Stimulated activated CD4-positive, alpha-beta T cell treated with anti-CD3 and anti-CD28 coated beads, Interleukin-1b, Interleukin-23, amount 100 ng/mL, for 24 hours (primary cell): ENCODE measurements at places on chromosomes 13 and 19.

GRCh38 chr13:77351315-77351714 is 24.4 kb upstream of the MYCBP2 start:
- DNase-seq, result no peak

DNA sequence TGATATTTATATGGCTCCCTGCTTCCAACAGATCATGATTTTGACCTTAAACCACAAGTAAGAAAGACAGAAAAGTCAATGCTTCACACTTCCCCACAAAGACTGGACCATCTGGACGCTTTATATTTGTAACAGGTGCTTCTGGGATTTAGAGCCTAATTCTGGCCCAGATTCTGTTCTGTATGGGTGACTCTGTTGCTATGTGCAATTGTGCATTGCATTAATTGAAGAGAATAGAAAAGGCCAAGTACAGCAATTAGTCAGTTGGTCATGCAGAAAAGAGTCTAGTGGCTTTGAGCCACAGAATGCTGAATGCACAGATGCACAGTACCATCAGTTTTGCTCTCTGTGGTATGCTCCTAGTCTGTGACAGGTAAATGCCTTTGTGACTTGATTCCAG is 657.4 kb upstream of the ATXN8OS start:
- no peak for DNase-seq

- DNase-seq, result no peak
These were observed 14.7 kb downstream of the KBTBD6 start for GRCh38 chr13:41117869-41118268.

- no peak for DNase-seq
These were observed 223.7 kb downstream of the TBC1D4 start for GRCh38 chr13:75258159-75258782.

GRCh38 chr13:40910324-40911050 is 108.6 kb downstream of the ELF1 start:
- no peak for DNase-seq

DNA sequence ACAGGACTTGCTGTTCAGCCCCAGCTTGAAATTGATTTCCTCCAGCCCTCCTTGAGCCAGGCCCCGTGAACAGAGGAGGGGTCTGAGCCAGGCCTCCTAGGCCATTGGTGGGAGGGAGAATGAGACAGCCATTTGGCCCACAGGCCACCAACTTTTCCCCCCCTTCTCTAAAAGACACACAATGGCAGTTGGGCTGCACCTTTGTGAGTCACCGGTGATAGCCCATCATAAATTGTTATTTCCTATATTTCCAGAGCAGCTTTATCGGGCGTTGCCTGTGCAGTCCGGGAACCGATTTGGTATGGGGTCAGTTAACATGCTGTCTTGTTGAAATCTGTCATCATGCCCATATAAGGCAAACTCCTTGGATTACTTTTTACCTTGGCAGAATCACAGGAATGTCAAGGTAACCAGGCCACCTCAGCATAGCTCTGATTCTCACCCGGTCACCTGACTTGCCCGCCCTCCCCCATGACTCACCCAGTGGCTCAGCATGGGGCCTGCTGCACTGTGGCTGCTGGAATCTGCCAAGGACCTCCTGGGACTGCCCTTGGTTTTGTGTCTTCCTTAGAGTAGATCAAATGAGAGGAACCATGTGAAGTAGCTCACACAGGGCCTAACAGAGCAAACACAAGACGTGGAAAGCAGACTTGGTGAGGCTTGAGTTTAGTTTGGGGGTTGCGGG is 36.1 kb downstream of the ACTN4 start:
- DNase-seq, result no peak

GRCh38 chr13:34943436-34944273 is 1.6 kb downstream of the NBEA start:
- DNase-seq, result no peak

DNA sequence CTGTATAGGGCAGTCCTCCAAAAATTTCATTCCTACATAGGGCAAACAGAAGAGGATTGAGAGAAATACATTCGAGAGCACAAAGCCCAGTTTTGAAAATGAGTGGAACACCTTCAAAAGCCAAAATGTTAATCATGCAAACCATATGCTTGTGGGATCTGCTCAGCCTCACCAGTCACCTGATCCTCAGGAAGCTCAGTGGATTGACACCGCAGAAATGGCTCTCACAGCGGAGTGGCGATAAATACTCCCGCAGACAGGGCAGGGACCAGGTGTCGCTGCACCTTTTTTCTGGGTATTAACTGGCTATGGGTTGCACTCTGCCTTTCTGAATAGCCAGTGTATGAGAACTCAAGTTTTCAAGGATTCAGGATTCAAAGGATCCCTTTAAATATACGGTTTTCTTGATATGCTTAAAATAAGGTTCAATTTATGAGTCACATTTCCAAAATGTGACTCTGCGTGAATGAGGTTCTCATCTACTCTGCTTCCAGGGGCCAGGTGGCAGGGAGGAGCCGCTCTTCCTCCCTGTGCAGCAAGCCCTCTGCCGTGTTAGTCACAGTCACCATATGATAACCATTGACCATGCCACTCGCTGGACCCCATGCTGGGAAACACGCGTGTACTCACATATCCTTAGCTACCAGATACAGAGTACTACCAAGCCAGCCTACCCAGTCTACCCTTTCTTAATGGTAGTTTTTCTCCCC is 18.3 kb upstream of the DHRS12 start:
- no peak for DNase-seq

- DNase-seq, result no peak
These were observed 24.5 kb downstream of the ZBTB7A start for GRCh38 chr19:4042064-4042730.

- DNase-seq, result no peak
These were observed 68.2 kb downstream of the OXGR1 start for GRCh38 chr13:96925916-96926628.

DNA sequence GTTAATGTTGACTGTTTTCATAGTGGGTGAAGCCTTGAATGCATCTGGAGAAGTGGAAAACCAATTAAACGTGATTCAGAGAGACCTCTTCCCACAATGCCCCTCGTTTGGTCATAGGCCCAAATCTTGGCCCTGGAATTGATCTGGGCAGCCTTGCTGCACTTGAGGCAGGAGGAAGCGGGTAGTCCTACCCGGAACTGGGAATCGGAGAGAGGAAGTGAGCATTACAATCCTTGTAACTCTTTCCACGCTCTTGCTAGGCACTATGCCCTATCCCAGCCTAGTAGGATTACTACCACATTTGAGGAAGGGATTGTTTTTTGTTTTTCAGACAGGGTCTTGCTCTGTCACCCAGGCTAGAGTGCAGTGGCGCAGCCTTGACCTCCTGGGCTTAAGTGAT is 3.6 kb downstream of the KCNK6 start:
- no peak for DNase-seq

DNA sequence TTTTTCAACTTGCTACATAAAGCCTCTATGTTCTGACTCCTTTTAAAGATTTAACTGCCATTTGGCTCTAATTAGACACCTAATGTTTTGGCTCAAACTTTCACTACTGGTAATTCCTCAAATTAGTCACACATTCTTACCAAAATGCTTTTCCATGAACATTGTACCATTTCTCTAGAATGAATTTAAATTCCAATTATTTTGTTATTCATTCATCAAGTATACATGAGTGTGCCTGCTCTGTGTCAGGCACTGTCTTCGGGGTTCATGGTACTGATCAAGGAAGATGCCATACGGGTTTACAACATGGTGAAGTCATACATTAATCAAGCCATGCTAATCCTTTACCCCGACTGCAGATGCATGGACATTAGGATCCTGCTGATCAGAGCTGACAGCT is 69.1 kb upstream of the POSTN start:
- no peak for DNase-seq

DNA sequence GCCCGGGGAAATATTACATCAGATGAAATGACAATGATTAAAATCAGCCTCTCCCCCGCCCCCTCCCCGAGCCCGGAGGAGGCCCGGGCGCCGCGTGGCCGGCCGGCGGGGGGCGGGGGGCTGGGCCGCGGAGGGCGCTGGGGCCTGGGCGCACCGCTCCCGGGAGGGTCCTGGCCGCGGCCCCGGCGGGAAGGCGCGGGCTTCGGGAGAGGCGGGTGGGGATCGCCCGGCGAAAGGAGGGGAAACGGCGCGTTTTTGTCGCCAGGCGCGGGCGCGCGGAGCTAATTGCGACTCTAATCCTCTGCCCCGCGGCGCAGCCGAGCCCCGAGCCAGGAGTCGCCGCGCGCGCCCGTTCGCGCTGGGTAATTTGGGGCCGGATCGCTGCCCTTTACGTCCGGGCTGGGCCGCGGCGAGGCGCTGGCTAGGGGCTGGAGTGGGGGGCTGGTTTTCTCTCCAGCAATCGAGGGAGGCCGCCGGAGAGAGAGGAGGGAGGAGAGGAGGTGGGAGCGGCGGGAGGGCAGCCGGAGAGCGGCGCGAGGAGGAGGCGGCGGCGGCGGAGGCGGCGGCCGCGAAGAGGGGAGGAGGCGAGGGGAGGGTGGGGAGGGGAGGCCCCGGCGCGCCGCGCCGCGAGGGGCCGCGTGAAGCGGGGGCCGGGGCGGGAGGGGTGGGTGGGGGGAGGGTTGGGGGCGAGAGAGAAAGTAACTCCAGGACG is at the start of gene KCTD15:
Gene KCTD15, plus strand, starts transcription at position 707 of the 712 bp plus-strand sequence. CDS start 3,585 bp downstream, outside the sequence.
- DNase-seq, result no peak

DNA sequence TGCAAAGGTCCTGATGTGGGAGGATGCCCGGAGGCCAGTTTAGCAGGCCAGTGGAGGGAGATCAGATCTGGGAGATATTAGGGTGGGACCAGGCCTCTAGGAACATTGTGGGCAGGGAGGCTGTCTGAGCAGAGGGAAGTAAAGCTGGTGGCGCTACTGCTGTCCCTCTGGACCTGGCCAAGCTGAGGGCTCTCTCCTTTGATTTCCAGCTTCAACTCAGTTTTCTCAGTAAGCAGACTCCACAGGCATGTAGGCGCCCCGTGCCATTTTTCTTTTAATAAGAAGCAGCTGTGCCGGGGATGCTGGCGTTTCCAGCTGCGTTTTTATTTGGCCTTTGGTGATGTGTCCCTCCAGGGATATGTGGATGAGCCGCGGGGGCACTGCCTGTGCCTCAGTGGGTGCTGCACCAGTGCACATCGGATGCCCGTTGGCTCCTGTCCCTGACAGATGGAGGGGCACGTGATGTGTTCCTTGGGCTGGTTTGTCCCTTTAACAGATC is 6.7 kb downstream of the DNM2 start:
- DNase-seq, result no peak

DNA sequence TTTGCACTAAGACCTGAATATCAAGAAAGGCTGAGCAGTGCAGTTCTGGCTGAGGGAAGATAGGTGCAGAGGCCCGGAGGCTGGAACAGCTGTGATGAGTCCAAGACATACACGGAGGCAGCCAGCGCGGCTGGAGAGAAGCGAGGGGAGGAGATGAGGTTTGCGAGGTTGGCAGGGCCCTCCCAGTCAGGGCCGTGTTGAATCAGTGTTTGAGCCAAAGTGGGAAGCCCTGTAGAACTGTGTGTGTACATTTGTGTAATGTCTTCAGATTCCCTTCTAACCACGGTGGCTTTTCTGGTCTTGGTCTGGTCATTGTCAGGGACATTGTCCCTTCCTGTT is 34.9 kb downstream of the PAK4 start:
- DNase-seq, result no peak

- DNase-seq, result no peak
These were observed 21.4 kb downstream of the LCP1 start for GRCh38 chr13:46160471-46161066.

GRCh38 chr19:1526979-1527649 is 3.2 kb downstream of the PLK5 start:
- DNase-seq, result no peak

DNA sequence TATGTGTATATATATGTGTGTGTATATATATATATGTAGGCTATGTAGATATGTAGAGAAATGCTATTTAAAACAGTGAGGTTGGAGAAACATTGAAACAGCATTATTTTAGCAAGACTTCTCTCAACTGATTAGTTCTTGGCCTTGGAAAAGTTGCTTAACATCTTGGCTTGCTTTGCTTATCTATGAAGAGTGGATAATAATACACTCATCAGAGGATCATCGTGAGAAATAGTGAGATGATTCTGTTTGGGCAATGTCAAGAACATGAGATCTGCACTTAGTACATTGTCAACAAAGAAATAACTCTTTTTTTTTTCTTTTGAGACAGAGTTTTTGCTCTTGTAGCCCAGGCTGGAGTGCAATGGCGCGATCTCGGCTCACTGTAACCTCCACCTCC is 128.3 kb downstream of the KLF5 start:
- no peak for DNase-seq

GRCh38 chr19:35063940-35064818 is 22.7 kb downstream of the HPN start:
- DNase-seq, result no peak

DNA sequence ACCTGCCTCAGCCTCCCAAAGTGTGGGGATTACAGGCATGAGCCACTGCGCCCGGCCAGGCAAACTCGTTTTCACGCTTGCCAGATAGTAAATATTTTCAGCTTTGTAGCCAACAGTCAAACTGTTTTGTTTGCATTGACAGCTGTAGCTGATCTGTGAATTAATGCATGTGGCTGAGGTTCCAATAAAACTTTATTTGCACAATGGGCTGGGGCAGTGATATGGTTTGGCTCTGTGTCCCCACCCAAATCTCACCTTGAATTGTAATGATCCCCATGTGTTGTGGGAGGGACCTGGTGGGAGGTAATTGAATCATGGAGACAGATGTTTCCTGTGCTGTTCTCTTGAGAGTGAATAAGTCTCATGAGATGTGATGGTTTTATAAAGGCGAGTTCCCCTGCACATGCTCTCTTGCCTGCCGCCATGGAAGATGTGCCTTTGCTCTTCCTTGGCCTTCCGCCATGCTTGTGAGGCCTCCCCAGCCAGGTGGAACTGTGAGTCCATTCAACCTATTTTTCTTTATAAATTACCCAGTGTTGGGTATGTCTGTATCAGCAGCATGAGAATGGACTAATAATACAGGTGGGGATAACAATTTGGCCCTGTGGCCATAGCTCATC is 22.4 kb upstream of the RANBP3 start:
- DNase-seq, result no peak

GRCh38 chr13:40235160-40235796 is 431.2 kb downstream of the FOXO1 start:
- no peak for DNase-seq

DNA sequence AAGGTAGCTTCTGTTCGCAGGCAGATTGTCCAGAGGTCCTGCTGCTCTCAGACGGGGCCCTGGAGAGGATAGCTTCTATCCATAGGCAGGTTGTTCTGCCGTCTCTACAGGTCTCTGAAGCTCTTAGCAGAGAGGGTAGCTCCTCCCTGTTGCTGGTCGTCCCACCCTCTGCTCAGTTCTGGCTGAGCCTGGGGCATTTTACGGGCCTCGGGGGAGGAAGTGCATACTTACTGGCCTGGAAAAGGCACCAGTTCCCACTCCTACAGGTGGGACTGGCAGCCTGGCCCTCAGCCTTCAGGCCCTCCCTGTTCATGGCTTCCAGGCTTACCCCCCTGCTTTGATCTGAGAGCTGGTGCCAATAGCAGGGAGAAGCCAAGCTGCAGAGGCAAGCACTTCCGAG is 42.3 kb downstream of the USPL1 start:
- DNase-seq, result no peak

GRCh38 chr19:31294189-31294588 is 55.0 kb downstream of the TSHZ3 start:
- no peak for DNase-seq

DNA sequence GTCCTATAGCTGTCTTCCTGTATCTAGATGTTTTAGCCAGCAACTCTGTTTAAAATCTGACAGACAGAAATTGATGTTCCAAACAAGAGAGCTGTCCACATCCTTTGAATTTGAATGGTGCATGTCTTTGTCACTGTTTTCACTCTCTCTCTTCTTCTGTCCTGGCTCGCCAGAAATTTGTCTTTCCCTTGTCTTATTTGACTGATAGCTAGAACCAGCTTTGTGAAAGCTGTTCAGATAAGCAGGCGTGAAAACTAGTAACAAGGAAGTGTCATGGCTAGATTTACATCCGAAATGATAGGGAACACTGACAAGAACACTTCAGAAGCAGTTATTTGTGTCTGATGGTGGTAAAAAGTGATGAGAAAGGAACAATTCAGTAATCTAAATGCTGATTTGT is 354.9 kb upstream of the SLITRK1 start:
- no peak for DNase-seq
